ENCODE measurements at places on chromosomes 13 and 19.

DNA sequence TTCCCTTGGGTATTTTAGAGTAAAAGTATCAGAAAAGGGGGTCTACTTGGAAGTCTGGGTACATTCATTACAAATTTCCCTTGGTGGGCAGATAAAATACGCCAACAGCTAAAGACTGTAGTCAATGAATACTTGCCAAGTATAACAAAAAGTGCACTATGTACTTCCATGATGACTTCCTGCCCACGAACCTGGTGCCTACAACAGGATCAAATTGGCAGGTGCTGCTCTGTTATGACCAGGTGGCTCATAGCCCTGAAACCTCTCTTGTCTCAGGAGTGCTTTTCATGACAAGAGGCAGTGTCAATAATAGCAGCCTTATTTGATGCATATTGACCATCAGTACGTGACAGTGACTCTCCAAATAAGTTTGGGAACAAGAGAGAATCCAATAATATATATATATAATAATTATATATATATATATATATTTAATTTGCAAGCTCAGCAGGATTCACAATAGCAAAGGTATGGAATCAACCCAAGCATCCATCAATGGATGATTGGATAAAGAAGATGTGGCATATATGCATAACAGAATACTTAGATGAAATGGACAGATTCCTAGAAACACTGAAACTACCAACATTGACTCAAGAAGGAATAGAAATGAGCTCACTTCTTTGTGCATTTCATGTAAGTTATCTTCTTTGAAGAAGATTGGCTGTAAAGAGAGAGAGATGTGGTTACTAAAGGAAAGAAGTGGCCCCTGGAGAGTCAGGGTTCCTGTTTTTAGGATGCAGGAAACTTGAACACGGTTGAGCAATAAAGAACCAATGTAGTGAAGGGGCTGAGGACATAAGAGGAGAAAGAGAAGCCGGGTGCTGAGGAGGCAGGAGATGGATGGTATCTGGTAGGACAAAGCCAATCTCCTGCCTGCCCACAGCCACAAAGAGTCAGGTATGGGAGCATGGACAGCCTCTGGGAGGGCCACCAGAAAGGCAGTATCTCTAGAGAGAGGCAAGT lies 52.0 kb upstream of the GTF2F2 start:
- DNase-seq = no peak

- no peak for DNase-seq
Measured at GRCh38 chr13:41782086-41782485, 178.8 kb downstream of the VWA8 start.

DNA sequence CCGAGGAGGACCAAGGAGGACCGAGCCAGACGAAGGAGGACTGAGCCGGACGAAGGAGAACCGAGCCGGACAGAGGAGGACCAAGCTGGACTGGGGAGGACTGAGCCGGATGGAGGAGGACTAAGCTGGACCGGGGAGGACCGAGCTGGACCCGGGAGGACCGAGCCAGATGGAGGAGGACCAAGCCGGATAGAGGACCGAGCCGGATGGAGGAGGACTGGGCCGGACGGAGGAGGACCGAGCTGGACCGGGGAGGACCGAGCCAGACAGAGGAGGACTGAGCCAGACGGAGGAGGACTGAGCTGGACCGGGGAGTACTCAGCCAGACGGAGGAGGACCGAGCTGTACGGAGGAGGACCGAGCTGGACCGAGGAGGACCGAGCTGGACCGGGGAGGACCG lies 3.2 kb downstream of the PIP5K1C start:
- DNase-seq = no peak

DNA sequence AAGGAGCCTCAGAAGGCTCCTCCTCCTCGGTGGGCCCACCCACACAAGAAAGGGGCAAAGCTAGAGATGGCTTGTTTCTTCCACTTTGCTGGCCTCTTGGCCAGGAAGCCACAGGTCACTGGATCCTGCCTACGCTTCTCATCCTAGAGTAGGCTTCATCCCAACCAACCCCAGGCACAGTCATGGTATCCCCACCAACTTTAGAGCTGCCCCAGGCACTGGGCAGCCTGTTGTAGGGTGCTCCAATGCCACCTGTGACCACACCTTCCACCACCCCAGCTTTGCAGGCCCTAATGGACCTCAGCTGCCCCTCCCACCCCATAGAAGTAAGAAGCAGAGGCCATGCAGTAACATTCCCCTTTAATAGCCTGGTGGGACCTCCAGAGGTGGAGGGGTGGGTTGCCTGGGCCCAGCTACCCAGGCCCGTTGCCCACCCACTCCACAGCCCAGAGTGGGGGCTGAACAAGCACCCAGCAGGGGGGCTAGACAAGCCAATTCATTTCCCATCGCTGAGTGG lies 522 bp upstream of the CHMP2A start:
- no peak for DNase-seq

DNA sequence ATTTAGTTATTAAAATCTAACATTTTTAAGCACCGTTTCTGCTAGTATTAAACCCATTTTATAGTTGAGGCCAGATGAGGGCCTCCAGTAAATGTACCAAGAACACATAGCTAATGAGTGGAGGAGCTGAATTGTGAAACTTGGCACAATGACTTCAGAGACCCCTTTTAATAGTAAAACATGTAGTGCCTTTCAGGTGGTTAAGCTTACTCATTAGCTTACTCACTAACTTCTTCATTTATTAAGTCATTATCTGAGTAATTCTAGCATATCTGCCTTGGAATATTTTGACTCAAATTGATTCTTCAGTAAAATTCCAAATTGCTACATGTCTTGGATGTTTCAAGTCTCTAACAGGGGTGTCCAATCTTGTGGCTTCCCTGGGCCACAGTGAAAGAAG lies 735.2 kb downstream of the LIG4 start:
- DNase-seq = no peak
